Fibroblast of skin of abdomen (primary cell): ENCODE measurements at places on chromosomes 1 and 21.

- DNase-seq: no peak
Observed at GRCh38 chr1:59188413-59189213, 108.3 kb upstream of the FGGY start.

GRCh38 chr1:217141711-217142110 is 418.5 kb upstream of the ESRRG start:
- no peak for DNase-seq

DNA sequence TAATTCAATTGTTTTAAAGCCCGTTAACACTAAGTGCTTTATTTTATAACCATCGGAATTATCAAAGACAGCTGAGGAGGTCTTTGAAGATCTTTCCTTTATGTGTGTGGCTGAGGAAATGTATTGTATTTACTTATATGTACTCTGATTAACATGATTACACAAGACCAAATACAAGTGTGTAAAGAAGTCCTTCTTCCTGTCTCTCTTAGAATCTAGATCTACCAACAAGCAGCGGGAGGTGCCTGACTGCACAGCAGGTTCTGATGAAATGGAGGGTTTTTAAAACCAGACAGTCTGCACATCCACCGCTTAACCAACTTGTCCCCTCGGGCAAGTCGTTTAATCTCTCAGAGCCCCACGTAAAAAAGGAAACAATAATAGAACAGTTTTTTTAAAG is 240.5 kb upstream of the MAP1LC3C start:
- no peak for DNase-seq

GRCh38 chr21:41115851-41116250 is 52.1 kb upstream of the BACE2 start:
- DNase-seq: no peak

DNA sequence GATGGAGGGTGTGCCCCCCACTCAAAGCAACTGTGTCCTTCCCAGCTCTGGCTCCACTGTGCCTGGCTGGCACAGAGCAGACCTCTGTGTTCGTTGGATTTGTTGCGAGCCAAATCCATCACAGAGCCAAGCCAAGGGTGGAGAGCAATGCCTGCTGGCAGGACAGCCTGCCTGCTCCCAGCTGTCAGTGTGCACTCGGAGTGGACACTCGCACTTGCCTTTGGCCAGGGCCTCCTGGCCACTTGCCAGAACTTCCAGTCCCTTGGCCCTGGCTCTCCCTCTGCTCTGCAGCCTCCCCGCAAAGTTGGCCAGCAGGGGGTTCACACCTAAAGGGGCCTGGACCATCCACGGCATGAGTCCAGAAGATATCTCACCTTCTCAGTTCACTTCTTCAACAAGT is 16.4 kb downstream of the HEYL start:
- no peak for DNase-seq

- peak; percentile 13 for DNase-seq
Observed at GRCh38 chr1:113874012-113874879, 2.7 kb upstream of the PTPN22 start.

GRCh38 chr1:201511396-201511940 is 4.5 kb upstream of the CSRP1 start:
- no peak for DNase-seq

DNA sequence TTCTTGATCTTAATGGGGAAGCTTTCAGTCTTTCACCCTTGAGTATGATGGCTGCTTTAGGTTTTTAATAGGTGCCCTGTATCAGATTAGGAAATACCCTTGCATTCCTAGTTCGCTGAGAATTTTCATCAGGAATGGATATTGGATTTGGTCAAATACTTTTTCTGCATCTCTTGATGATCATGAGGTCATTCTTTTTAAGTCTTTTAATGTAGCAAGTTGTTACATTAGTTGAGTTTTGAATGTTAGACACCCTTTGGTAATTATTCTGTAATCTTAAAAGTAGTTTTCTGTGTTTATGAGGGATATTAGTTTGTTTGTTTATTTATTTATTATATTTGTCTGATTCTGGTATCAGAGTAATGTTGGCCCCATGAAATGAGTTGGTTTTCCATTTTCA is 22.5 kb downstream of the MAN1A2 start:
- no peak for DNase-seq
